ENCODE measurements at places on chromosomes 16 and 17.
A peak's percentile ranks its signal among the peaks of the same experiment; 100 is the strongest.

DNA sequence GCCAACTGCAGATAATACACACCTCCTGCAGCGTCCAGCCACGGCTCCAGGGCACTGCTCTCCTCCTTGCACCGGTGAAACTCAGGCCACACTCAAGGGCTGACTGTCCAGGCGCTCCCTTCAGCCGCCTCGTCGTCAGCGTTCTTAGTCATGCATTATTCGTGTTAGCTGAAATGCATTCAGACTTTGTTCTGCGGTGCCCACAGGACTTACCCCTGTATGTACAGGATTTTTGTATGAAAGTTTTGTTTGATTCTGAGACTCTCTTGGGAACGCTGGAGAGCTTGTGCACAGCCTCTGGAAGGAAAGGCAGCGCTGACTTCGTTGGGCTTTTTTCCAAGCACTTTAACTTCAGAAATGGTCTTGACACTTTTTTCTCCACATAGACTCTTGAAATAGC, 22.1 kb downstream of the CIBAR2 start:
- DNase-seq: no peak

- no peak for DNase-seq
These were observed 13.2 kb upstream of the CDIPT start for GRCh38 chr16:29876217-29876593.

DNA sequence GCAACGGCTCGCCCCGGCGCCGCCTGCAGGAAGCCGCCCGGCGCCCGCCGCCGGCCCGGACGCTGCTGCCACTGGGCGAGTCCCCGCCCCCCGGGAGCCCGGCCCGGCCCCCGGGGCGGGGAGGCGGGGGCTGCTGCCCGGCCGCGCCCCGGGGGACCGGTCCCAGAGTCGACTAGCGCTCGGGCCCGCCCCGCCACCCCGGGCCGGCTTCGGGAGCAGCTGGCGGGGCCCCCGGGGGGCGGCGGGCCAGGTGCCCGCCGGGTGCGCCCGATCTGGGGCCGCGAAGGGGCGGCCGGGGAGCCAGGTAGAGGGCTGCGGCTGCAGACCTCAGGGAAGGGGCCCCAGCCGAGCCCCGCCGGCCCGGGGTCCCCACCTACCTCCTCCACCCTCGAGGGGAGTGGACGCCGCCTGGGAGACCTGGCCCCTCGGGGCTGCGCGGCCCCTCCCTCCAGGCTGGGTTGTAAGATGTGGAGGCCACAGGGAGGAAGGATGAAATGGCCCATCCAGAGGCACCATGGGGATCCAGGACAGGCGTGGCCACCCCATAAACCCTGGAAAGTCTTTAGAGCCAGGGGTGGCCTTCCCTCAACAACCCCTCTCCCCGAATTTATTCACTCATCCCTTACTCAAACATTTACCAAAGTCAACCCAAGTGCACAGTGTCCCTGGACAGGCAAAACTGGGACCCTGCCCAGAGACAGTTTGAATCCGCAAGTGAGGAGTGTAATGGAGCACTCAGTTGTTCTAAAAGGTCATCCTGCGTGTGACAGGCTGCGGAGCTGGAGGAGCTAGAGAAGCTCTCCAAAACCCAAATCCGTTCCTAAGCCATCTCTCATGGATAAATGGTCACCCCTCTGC, at the start of gene CDYL2:
Gene CDYL2, minus strand, starts transcription at position 73 of the 858 bp plus-strand sequence. CDS start 425 bp downstream, outside the sequence.
- no peak for DNase-seq

DNA sequence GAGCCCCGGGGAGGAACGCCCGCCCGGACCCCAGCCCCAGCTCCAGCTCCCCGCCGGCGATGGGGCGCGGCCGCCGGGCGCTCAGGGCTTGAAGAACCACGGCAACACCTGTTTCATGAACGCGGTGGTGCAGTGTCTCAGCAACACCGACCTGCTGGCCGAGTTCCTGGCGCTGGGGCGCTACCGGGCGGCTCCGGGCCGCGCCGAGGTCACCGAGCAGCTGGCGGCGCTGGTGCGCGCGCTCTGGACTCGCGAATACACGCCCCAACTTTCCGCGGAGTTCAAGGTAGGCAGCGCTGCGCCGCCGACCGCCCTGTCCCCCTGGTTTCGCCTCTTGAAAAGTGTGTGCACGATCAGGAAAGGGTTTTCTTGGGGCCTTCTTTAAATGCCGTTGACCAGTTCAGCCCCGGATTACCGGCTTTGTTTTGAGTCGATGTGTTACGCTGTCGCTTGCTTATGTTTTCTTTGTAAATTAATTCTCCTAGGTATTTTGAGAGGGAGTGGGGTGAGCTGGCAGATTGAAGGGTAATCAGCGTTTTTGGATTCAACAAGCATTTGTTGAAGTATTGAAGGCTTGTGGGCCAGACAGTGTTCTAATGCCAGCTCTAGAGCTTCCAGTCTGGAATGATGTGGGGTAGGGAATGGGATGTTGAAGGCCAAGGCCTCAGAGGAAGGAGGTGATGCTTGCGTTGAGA, 681 bp downstream of the USP43 start:
- DNase-seq: no peak

- DNase-seq: no peak
These were observed 15.8 kb downstream of the RIPOR1 start for GRCh38 chr16:67544329-67544841.

- DNase-seq: no peak
These were observed 4.0 kb downstream of the VAT1 start for GRCh38 chr17:43018008-43018853.

DNA sequence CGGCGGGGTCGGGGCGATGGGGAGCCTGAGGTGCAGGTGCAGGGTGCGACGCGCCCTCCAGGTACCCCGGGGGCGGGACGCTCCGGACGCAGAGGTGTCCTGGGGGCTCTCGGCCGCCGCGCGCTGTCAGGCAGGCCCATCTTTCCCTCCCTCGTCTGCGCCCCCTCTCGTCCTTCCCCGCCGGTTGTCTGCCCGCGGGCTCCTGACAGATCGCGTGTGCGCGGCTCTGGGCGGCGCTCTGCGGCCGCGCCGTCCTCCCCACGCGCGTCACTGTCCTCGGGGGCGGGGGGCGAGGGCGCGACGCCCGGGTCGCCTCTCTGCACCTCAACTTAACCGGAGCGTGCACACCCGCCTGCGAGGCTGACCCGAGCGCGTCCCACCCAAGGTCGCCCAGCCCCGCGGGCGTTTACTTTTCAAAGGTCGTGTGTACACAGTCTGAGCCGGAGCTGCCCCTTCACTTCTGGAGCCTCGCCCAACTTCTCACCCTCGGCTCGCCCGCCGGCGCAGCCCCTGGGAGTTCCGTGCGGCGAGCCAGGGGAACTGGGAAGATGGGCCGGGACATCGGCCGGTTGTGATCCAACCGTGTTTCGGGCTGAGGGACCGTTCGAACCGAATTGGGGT, 512 bp downstream of the AKAP1 start:
- no peak for DNase-seq

GRCh38 chr17:80931421-80932265, 60.0 kb upstream of the CHMP6 start:
- DNase-seq: peak; percentile 63

DNA sequence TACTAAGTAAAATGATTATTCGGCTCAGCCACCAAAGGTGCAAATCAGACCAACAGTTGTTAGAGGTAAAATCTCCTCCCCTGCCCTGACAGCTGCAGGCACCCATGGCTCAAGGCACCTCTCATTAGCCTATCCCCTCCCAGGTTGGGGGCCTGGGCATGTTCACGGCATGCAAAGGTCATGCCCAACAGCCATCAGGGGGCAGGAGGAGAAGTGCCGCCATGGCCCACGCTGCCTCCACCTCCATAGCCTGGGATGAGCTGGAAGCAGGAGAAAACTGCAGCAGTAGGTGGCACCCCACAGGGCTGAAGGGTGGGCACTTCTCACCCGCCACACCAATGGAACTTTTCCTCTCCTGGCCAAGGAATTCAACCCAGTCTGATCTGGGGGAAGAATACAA, 146.4 kb upstream of the COX10 start:
- DNase-seq: no peak

DNA sequence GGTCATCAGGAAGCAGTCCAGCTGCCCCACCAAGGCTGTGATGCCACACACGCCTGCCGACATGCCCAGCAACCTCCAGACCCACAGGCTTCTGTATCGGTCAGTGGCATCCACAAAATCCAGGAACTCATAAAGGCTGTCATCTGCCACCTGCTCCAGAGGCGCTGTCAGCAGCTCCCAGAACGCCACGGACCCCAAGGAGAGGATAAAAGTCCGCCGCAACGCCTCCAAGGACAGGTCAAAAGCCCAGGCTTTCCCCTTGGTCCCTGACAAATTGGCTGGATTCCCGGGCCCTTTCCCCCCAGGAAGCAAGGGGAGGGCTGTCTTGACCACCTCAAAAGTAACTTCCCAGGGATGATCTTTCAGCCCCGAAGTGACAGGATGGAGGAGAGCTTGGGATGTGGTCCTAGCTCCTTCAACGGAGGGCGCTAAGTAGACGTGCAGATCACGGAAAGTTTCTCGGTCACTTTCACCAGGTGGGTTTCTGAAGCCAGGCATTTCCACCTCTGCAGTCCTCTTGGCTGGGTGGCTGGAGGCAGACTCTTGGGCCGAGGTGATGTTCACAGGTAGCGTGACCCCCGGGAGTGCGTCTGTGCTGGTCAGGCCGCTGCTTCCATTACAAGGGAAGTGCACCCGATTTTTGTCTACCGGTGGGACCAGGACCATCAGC, 854 bp downstream of the MFSD6L start:
- no peak for DNase-seq

DNA sequence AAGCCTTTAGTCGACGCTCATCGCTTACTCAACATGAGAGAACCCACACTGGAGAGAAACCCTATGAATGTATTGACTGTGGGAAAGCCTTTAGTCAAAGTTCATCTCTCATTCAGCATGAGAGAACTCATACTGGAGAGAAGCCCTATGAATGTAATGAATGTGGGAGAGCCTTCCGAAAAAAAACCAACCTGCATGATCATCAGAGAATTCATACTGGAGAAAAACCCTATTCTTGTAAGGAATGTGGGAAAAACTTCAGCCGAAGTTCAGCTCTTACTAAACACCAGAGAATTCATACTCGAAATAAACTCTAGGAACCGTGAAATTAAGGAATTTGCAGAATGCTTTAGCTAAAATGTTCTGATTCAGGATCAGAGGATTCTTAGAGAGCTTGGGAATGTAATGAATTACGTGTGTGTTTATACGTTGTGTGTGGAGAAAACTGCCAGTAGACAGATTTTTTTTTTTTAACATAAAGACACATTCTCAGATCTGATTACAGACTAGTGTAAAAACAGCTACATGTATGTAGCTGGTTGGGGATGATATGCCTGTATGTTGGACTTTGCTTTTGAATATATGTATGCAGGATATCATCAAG, 25.4 kb downstream of the ZFP90 start:
- no peak for DNase-seq

GRCh38 chr16:63096857-63097256, 1060.6 kb upstream of the CDH8 start:
- DNase-seq: no peak

GRCh38 chr16:86740298-86740697, 161.9 kb downstream of the FOXL1 start:
- DNase-seq: no peak

DNA sequence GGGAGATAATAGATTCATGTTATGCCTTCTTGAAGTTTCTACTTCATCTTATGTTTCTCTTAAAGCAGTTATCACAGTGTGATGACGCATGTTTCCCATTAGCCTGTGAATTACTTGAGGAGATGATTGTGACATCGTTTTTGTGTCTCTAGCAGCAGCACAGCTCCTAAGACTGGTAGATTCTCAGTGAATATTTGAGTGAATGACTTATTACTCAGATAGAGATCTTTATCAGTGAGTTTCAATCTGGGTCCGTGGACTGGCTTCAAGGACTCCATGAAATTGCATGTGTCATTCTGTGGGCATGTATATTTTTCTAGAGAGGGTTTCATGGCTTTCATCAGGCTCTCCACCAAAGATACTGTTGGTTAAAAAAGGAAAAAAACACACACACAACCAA, 29.9 kb downstream of the YPEL2 start:
- DNase-seq: peak; percentile 87

GRCh38 chr17:69608808-69609472, 194.4 kb downstream of the MAP2K6 start:
- peak; percentile 99 for DNase-seq

- no peak for DNase-seq
These were observed 2.0 kb downstream of the ADCY7 start for GRCh38 chr16:50268352-50268751.

- no peak for DNase-seq
These were observed 21.0 kb downstream of the LGALS3BP start for GRCh38 chr17:78958641-78959127.

- DNase-seq: no peak
These were observed 677 bp upstream of the ZNHIT3 start for GRCh38 chr17:36485805-36486203.

DNA sequence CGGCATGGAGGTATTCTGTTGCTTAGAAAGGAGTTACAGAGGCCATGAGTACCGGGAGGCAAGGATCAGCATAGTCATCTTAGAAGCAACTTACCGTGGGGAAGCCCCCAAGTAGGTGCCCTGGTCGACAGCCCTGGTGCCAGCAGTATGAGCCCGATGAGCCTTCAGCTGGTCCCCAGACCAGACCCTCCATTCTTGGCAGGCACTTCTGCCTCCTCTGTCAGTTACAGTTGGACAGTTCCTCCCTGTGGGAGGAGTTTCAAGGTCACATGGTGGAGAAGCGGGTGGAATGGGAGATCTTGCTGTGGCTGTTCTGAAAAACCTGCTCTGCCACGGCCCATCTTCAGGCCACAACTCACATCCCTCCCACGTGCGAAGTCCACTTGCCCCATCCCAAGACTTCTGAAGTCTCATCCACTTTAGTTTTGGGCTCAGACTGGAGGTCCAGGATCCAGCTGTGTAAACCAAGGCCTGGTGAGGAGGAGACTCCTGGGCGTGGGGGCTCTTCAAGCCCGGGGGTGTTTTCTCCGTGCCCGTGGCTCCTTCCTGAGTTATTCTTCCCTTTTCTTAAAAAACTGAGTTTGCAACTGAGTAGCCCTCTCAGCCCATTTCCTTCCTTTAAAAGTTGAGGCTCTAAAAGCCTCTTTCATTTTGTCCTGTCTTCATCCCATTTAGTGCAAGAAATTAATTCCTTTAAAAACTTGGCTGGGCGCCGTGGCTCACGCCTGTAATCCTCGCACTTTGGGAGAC, 133.5 kb downstream of the SEC14L1 start:
- no peak for DNase-seq

DNA sequence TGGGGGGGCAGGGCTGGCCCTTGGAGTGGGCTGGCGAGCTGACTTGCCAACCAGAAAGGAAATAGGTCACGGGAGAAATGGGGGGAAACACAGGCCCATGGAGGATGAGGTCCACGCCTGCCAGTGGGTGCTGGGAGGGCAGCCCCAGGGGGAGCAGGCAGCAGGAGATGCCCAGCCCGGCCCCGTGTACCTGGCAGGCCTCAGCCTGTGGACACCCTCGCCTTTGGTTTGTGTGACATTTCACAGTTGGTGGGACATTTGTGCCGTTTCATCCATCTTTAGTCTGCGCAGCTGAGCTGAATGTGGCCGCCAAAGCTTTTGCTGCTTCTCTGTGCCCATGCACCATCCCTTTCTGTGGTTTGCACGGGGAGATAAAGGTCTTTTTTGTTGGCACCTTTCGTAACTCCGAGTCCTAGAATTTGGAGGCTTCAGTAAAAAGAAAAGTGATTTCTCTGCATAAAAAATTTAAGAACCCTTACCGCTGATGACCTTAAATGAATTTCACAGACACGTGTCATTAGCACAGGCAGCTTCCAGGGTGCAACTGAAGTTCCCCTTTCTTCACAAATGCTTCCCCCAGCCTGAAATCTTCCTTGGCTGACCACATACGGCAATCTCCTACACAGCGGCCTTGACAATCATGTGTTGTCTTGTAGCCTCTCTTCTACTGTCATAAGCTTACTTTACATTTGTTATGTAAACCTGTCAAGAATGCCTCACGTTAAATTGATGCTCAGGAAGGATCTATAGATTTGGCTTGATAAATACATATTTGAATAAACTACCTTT, 193.6 kb downstream of the RPTOR start:
- DNase-seq: no peak

- DNase-seq: no peak
These were observed 44.6 kb downstream of the NFAT5 start for GRCh38 chr16:69610356-69610755.
